ENCODE measurements at places on chromosomes 6 and 20. TPM values are rescaled to one million over a fixed set of nuclear protein-coding genes. Genes with fewer than 3 reads are reported as not detected.

GRCh38 chr20:58669287-58670006 lies 18.4 kb downstream of the STX16 start:
- no peak for DNase-seq

GRCh38 chr6:141437685-141438084 lies 695.0 kb upstream of the GJE1 start:
- no peak for DNase-seq

DNA sequence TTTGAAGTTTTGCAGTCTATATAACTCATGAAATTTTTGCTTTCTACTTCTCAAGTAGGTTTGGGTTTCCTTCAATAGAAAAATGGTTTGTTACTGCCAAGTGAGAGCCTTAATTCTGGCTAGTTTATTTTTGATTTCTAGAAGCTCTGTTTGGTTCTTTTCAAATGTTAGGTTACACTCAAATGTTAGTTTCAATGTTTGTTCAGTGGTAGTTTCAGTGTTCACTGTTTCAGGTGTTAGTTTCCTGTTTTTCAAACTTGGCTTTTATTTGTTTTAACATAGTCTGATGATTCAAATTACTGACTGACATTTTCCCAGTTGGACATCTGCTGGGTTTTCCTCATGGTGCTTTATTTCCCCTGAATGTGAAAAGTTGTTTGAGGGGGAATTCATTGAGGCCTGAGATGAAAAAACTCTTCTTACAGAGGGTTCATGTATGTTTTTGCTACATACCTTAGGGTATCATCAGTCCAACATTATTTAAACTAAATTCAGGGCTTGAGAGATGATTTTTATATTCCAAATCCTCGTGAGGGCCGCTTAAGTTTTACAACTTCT lies 189.0 kb downstream of the JARID2 start:
- no peak for DNase-seq

DNA sequence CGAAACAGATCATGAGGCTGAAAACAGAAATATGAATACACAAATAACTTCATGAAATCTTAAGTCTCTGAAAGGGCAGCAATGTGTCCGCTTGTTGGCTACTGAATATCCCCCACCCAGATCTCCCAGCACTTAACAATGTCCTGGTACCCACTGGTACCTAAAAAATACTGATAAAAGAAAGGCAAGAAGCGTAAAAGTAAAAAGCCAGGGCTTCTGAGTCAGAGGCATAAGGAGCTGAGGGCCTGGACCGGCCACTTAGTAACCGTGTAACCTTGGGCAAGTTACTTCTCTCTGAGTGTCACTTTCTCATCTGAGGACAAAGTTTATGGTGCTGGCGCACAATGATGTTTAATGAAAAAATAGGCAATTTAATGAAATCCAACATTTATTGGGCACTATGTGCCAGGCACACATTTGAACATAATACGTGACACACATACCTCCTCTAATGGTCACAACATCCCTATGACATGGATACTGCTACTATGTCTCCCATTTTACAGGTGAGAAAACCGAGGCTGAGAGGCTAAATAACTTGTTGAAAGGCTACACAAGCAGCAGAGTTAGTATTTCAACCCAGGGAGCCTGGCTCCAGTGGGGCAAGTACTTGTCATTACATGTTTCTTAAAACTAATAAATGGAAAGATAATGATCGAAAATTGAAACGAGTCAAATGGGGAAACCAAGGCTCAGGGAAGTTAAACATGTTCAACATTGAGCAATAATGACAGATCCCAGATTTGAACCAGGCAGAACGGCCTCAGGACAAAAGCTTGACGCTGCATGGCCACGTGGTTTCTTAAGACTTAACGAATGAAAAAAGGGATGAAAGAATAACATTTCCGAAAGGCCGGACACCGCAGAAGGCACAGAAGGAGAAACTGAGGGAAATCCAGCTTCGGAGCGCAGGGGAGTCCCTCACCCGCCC lies 828 bp downstream of the TP53RK start:
- no peak for DNase-seq

- DNase-seq, result no peak
Observed at GRCh38 chr6:10355115-10355702, 59.7 kb downstream of the TFAP2A start.

DNA sequence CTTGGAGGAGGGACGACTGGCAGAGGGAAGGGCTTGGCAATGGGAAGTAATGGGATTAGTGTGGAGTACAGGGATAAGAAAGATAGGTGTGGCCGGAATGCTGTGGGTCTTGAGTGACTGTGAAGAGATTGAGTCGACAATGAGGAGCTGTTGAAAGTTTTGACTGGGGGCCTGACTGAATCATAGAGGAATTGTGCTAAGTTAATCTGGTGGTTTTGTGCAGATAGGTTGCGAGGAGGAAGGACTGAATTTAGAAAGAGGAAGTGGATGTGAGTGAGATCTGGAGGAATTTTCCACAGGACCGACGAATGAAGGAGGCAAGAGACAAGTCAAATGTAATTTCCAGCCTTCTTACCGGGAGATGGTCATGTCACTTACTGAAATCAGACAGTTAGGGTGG lies 143.9 kb upstream of the RALGAPA2 start:
- DNase-seq, result no peak

DNA sequence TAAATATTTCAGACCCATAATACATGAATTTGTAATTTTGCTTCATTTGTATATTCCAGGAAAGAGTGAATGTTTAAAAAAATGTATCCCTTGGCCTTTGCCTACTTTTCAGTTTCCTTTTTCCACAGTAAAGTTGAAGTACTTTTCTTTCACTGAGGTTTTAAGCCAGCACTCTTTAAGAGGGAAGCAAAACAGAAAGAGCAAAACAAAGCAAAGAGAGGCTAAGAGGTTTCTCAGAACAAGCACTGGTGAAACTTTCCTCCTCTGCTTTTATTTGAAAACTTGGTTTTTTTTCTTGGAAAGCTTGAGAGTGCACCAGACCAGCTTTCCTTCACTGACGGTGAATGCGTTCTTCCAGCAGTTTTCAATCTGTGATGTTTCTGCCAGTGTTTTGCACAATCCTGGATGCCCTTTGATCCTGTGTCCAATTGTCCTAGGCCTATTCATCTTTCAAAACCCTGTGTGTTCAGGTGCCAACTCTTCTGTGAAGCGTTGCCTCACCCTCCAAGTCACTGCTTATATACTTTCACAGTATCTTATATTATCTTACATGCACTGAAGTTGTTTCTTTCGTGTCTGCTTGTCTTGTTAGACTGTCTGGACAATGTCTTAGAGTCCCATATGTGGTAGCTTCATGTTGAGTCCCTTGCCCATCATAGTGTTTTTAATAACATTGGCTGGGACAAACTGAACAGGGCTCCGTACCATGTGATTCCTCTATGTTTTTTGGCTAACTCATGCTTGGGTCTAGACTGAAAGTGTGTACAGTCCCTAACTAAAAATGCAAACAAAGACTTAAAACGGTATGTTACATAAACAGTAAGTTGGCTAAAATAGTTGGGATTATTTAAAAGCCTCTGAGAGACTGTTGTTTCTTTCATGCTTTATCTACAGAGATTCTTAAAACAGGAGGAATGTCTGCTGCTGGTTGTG lies 1.9 kb downstream of the RNF217 start:
- DNase-seq, result peak; percentile 51

DNA sequence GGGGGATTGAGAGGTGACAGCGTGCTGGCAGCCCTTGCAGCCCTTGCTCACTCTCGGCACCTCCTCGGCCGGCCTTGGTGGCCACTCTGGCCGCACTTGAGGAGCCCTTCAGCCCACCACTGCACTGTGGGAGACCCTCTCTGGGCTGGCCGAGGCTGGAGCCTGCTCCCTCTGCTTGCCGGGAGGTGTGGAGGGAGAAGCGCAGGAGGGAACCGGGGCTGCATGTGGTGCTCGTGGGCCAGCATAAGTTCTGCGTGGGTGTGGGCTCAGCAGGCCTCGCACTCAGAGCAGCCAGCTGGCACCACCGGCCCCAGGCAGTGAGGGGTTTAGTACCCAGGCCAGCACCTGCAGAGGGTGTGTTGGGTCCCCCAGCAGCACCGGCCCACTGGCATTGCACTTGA lies 912.2 kb upstream of the ADGRB3 start:
- DNase-seq, result no peak

GRCh38 chr6:37595859-37596258 lies 96.2 kb upstream of the CCDC167 start:
- DNase-seq, result no peak

GRCh38 chr6:5012519-5012918 lies 8.7 kb upstream of the RPP40 start:
- DNase-seq, result no peak

DNA sequence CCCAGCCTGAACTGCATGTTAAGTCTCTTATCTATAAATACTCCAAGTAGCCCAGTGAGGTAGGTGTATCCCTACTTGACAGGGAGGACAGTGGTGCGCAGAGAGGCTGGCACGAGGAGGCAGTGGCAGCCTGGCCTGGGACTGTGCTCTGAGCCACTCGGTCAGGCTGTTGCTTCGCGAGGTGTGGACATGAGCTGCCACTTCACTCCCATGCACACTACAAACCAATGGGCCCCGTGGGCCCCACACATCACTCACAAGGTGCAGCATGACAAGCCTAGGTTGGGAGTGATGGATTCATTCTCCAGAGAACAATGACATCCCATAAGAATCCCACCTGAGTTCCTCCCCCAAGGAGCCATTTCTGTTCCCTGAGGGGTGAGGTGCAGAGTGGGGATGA lies 54.9 kb downstream of the TMEM242 start:
- no peak for DNase-seq

- DNase-seq, result no peak
Observed at GRCh38 chr6:134245041-134245440, 72.9 kb downstream of the SGK1 start.

DNA sequence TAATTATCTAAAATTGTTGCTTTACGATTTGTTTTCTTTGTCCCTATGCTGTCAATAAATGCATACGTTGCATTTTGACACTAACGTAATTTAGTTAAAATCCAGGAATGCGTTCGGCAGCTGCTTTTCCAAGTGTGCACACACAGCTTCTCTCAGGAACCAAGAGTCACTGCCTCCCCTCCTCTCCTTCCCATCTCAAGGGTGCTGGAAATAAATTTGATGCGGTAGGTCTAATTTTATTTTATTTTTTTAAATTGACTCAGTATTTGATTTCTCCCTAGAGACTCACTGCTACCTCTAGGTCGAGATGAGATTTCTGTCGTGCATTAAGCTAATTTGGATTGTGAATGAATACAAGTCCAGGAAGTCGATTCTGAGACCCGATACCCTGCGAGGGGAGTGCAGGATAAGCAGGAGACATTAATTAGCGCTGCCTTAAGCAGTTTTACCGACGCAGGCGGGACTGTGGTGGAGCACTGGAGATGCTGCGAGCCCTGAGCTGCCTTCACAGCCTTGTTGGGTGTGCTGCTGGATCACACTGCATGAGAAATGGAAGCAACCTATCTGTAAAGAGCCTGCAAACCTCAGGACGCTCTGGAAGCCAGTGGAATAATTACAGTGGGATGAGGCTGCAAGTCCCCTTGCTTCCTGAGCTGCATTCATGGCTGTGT lies 381.2 kb downstream of the C6orf118 start:
- no peak for DNase-seq

DNA sequence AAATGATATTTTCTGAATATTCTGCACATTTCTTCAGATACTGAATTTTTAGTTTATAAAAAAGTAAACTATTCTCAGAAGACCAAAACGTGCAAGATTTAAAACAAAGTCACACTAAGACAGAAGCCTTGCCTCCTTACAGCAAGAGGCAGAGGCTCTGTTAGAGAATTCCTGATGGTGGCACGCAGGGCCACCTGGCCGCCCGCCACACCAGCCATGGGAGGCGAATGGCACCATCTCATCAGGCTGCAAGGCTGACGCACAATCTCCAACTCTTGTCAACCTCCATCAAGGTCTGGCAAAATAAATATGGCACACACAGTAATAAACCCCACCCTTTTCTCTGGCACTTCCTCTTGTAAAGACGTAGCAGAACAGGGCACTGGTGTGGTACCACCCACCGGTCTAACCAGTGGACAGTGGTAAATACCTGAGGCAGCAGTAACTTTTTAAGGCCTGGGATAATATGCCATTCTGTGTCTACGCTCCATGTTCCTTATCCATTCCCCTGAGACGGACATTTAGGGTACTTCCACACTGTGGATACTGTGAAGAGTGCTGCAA lies 111.4 kb downstream of the WDR27 start:
- peak; percentile 53 for DNase-seq

DNA sequence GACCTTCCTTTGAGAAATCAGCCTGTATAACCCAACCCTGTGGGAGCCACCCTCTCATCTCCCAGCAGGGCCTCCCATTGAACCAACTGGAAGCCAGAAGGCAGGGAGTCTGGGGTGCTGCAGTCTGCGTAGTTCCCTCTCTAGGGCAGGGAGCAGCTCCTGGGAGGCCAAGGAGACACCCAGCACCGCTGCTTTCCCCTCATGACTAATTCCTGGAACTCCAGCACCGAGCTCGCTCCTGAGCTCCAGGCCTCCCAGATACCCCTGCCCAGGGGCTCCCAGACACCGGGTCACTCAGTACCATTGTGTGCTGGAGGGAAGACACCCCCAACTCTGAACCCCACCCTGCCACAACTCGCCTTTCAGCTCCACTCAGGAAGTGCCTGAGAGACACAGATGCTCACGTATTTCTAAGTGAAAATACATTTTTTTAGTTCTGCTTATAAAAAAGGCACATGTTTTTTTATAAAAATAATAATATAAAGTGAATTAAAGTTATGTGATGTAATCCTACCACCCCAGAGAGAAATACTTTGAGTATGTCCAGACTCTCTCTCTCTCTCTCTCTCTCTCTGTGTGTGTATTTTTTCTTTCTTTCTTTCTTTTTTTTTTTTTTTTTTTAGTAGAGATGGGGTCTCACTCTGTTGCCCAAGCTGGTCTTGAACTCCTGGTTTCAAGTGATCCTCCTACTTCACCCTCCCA lies 17.5 kb downstream of the PIM1 start:
- DNase-seq, result no peak

- peak; percentile 46 for DNase-seq
Observed at GRCh38 chr6:149723771-149724417, 6.0 kb upstream of the LATS1 start.

GRCh38 chr6:166592821-166593220 lies 6.3 kb upstream of the RAMACL start:
- DNase-seq, result no peak

The PBOV1 gene
- total RNA-seq, result not detected

The SDC4 gene
- 85.4 TPM for total RNA-seq

The NR2E1 gene
- total RNA-seq, result not detected

The GPANK1 gene
- total RNA-seq, result 11.1 TPM

The CENPW gene
- total RNA-seq, result 19.4 TPM

The PRICKLE4 gene
- total RNA-seq, result 6.7 TPM

The C20orf141 gene
- not detected for total RNA-seq

The IPCEF1 gene
- total RNA-seq, result 1.8 TPM

The ETV7 gene
- 8.9 TPM for total RNA-seq

The MUC22 gene
- not detected for total RNA-seq

The UBE2C gene
- total RNA-seq, result 22.3 TPM

The SOD2 gene
- 284 TPM for total RNA-seq

The DYNLRB1 gene
- 115 TPM for total RNA-seq

The FRK gene
- 22.6 TPM for total RNA-seq

The IDH3B gene
- total RNA-seq, result 104 TPM

Measured in left colon (tissue), 2 donors.